ENCODE measurements at places on chromosomes 11 and 22.

GRCh38 chr11:73394416-73395296 lies 18.5 kb downstream of the RELT start:
- H3K4me3 ChIP-seq = no peak overlapping the region
- H3K27me3 ChIP-seq = no peaks in the 10 kb centered on the region
- no peak overlapping the region for H3K27ac ChIP-seq
- no peaks in the 10 kb centered on the region for H3K4me1 ChIP-seq
- H3K36me3 ChIP-seq = no peaks in the 10 kb centered on the region
- DNase-seq = no peak

DNA sequence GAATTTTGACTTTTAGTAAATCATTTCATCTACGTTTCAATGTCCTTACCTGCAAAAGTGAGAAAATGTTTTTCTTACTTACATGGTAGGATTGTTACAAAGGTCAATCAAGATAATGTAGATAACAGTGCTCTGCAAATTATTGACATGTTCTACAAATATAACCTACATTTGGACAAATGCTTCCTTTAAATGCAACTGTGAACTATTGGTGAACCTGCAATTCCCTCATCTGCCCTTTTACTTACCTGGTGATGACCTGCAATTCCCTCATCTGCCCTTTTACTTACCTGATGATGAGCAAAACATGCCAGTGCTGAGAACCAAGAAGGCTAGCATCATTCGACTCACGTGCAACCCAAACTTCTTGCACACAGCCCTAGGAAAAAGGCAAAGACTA lies 11.1 kb downstream of the ALG9 start:
- no peak overlapping the region for H3K27ac ChIP-seq
- no peaks in the 10 kb centered on the region for H3K36me3 ChIP-seq
- H3K27me3 ChIP-seq = no peaks in the 10 kb centered on the region

DNA sequence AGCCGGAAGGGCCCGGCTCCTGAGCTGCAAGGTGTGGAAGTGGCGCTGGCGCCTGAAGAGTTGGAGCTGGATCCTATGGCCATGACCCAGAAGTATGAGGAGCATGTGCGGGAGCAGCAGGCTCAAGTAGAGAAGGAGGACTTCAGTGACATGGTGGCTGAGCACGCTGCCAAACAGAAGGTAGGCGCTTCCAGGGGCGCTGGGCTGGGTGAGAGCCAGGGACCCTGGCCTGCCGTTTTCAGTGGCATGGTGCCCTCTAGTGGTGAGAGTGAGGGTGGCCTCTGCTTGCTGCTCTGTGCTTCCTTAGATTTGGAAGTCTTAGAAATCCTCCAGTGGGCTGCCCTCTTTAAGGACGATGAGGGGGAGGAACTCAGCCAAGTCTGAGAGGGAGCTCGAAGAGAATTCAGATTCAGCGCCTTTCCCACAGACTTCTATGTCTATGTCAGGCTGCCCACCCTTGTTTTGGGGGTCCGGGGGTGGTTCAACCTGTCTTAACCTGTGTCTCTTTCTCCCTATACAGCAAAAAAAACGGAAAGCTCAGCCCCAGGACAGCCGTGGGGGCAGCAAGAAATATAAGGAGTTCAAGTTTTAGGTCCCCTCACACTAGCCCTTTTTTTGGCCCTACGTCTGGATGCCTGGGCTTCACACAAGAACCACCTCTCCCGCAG lies 1.8 kb upstream of the PACS1 start:
- H3K4me1 ChIP-seq = peaks cover 17% of the 10 kb centered on the region
- no peaks in the 10 kb centered on the region for H3K27me3 ChIP-seq
- H3K36me3 ChIP-seq = peaks cover 4% of the 10 kb centered on the region
- no peak overlapping the region for H3K4me3 ChIP-seq
- peak; percentile 83 for DNase-seq

GRCh38 chr11:65352783-65353182 lies 1.8 kb upstream of the TIGD3 start:
- H3K27me3 ChIP-seq = no peaks in the 10 kb centered on the region
- no peak overlapping the region for H3K4me3 ChIP-seq
- DNase-seq = no peak
- peaks cover 5% of the 10 kb centered on the region for H3K4me1 ChIP-seq
- H3K36me3 ChIP-seq = peaks cover 29% of the 10 kb centered on the region

DNA sequence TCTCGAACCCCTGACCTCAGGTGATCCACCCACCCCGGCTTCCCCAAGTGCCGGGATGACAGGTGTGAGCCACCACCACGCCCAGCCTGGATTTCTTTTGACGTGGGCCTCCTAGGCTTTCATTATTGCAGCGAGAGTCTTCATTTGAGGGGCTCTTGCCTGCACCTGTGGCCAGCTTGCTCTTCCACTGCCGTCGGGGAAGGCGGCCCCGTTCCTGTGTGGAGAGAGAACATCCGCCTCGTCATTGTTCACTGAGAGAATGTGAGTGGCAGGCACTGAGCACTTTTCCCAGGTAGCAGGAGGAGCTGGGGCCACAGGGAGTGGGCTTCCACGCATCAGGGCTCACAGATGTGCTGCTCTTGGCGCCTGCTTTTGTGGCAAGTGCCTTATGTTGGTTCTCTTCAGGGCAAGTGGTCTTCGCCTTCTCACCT lies 365.0 kb downstream of the TBC1D22A start:
- H3K27ac ChIP-seq = no peak overlapping the region
- no peaks in the 10 kb centered on the region for H3K36me3 ChIP-seq
- H3K4me1 ChIP-seq = no peaks in the 10 kb centered on the region
- no peak overlapping the region for H3K4me3 ChIP-seq

GRCh38 chr11:60634126-60634525 lies 65.3 kb upstream of the MS4A8 start:
- no peak overlapping the region for H3K27ac ChIP-seq
- H3K36me3 ChIP-seq = no peaks in the 10 kb centered on the region
- H3K4me3 ChIP-seq = no peak overlapping the region
- no peaks in the 10 kb centered on the region for H3K27me3 ChIP-seq
- no peaks in the 10 kb centered on the region for H3K4me1 ChIP-seq

- H3K36me3 ChIP-seq = no peaks in the 10 kb centered on the region
- no peaks in the 10 kb centered on the region for H3K27me3 ChIP-seq
- DNase-seq = no peak
- no peaks in the 10 kb centered on the region for H3K4me1 ChIP-seq
Observed at GRCh38 chr11:21385669-21386440, 716.5 kb downstream of the NELL1 start.

DNA sequence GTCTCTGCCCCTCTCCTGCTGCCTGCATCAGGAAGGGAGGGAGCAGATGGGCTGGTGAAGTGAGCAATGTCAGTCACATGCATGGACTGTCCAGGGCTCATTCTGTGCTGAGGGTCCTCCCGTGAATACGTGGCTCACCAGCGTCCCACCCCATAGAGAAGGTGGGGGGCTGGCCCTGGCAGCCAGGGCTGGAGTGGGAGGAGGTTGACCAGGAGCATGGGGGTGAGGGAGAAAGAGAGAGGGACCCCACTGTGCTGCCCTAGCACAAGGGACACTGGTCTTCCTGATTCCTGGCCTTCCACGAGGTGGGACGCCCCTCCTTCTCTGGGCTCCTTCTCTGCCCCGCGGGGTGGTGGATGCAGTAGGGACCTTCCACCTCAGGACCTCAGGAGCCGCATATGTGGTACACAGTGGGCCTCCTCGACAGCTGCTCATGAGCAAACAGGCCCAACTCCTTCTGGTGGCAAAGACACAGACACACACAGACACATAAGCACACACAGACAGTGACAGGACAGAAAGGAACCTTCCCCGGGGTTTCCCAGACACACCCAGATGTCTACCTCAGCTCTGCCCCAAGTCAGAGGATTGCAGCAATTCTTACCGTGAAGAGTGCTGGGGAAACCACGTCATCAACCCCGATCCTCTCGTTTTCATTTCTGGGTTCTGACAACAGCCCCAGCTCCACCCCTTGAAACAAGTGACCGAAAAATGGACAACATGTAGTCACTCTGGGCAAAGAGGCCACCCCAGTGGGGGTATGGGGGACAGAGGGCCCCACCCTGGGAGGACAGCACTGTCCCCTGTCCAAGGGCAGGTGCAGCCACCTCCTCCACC lies 3.6 kb upstream of the APOBEC3A start:
- no peak overlapping the region for H3K27ac ChIP-seq
- H3K27me3 ChIP-seq = no peaks in the 10 kb centered on the region
- peaks cover 7% of the 10 kb centered on the region for H3K4me1 ChIP-seq
- no peak for DNase-seq
- no peak overlapping the region for H3K4me3 ChIP-seq
- no peaks in the 10 kb centered on the region for H3K36me3 ChIP-seq

DNA sequence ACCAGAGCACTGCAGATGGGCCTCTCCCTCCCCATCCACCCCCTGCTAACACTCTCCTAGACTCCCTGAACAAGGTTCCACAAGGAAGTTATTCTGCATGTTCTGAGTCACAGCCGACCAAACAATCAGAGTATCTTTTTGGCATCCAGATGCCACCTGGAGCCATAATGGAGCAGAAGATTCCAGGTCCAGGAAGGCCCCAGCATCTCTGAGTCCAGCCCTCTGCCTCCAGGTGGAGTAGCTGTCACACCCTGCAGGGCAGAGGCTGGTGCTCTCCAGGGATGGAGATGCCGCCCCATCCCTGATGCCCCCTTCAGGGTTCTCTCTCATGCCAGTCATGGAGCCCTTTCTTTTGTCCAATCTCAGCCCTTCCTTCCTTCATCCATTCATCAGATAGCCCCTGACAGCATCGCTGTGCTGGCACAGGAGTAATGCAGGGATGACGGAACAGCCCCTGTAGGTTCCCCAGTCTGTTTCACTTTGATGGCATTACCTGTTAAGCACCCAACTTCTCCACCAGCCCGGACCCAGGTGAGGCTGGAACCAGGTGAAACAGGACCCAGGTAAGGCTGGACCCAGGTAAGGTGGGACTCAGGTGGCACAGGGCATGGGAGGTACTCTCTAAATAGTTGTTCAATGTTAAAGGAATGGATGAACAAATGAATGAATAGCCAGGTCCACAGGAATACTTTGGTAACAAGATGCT lies 20.1 kb upstream of the TSKU start:
- H3K4me1 ChIP-seq = peaks cover 12% of the 10 kb centered on the region
- H3K27me3 ChIP-seq = no peaks in the 10 kb centered on the region

GRCh38 chr11:90148900-90149299 lies 14.4 kb downstream of the NAALAD2 start:
- no peak for DNase-seq
- H3K27me3 ChIP-seq = no peaks in the 10 kb centered on the region
- no peaks in the 10 kb centered on the region for H3K4me1 ChIP-seq
- no peak overlapping the region for H3K4me3 ChIP-seq

- no peak overlapping the region for H3K4me3 ChIP-seq
- H3K27ac ChIP-seq = no peak overlapping the region
- no peaks in the 10 kb centered on the region for H3K4me1 ChIP-seq
Observed at GRCh38 chr11:121071846-121072450, 29.1 kb upstream of the TECTA start.

DNA sequence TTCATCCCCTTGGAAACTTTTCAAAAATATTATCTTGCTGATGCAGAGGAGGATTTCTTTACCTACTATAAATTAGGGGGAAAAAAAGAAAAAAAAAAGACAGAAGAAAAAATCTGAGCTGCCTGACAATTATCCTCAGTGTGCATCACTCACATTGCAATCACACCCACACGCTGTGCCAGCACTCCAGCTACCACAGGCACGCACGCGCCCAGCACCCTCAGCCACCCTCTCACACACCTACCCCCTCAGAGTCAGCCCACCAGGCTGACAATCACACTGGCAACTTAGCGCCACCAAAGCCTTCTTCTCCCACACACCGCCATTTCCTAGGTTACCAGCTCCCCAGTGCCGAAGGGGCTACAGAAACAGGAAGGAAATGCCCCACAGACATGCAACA lies 236.1 kb downstream of the KCNA4 start:
- no peaks in the 10 kb centered on the region for H3K4me1 ChIP-seq
- no peaks in the 10 kb centered on the region for H3K27me3 ChIP-seq
- no peak overlapping the region for H3K27ac ChIP-seq
- no peak for DNase-seq
- no peak overlapping the region for H3K4me3 ChIP-seq

DNA sequence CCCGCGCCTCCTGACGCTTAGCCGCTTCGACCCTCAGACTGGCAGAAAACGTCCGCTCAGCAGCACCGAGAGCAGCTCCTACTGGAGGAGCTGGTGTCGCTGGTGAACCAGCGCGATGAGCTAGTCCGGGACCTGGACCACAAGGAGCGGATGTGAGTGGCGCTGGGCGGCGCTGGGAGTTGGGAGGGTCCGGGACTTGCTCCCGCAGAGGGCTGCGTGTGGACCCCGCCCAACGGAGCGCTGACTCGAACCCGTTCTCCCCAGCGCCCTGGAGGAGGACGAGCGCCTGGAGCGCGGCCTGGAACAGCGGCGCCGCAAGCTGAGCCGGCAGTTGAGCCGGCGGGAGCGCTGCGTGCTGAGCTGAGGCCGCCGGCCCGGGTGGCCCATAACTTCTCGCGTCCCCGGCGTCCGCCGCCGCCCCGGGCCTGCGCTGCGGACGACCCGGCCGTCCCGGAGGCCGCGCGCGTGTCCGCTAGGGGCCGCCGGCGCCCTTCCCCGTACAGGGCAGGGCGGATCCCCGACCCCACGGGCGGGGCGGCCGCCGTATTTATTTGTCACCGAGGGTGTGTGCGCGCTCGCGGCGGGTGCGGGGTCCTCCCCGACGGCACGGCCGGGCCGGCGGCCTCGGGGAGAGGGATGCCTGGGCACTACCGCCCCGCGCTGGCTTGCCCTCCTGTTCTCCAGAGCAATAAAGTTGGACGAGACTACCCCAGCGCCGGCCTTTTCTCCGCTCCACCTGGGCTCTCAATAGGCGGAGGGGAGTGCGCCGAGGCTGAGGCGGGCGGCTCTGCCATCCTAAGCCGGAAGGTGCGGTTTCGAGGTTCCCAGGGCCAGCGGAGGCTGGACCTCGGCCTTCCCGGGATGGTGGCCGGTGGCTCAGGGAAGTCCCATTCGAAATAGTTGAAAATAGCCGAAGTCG lies 3.4 kb downstream of the KCNK7 start:
- no peaks in the 10 kb centered on the region for H3K27me3 ChIP-seq
- H3K4me1 ChIP-seq = no peaks in the 10 kb centered on the region
- no peak overlapping the region for H3K27ac ChIP-seq

DNA sequence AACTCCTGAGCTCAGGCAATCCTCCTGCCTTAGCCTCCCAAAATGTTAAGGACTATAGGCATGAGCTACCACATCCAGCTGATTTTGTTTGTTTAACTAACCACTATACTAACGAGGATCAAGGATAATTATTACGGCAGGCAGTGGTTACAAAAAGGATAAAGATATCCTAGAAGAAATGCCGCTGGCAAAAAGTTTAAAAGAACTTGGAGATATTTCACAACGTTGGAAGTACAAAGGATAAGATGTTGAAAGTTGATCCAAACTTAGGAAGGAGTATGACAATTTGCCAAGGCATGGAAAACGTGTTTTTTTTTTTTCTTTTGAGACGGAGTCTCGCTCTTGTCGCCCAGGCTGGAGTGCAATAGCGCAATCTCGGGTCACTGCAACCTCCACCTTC lies 13.4 kb downstream of the AP5B1 start:
- H3K27ac ChIP-seq = no peak overlapping the region
- no peak overlapping the region for H3K4me3 ChIP-seq
- no peaks in the 10 kb centered on the region for H3K27me3 ChIP-seq
- no peaks in the 10 kb centered on the region for H3K36me3 ChIP-seq

Measured in pancreas (tissue), 10 donors.